ENCODE measurements at places on chromosomes 13 and 19. TPM values are rescaled to one million over a fixed set of nuclear protein-coding genes. Genes with fewer than 3 reads are reported as not detected.

LHFPL6 gene
- total RNA-seq, result 14.8 TPM

POLD1 gene
- 64.4 TPM for total RNA-seq

UPK1A gene
- not detected for total RNA-seq

APOC1 gene
- 3.8 TPM for total RNA-seq

KLF16 gene
- total RNA-seq, result 22.3 TPM

BEST2 gene
- 0.39 TPM for total RNA-seq

KLK14 gene
- total RNA-seq, result 0.23 TPM

ZIC2 gene
- not detected for total RNA-seq

AP1M2 gene
- 78.9 TPM for total RNA-seq

C13orf42 gene
- not detected for total RNA-seq

FLT3LG gene
- 1.6 TPM for total RNA-seq

SMG9 gene
- total RNA-seq, result 12.8 TPM

CXCL17 gene
- not detected for total RNA-seq

HIPK4 gene
- total RNA-seq, result not detected

ZNF607 gene
- total RNA-seq, result 6.1 TPM

CA11 gene
- total RNA-seq, result 1.2 TPM

CEACAM16 gene
- not detected for total RNA-seq

PCDH17 gene
- not detected for total RNA-seq

ZNF285 gene
- total RNA-seq, result 9.5 TPM

All from hair follicular keratinocyte (primary cell).